RPMI7951 (cell line): ENCODE measurements at places on chromosomes 12 and 14. TPM values are rescaled to one million over a fixed set of nuclear protein-coding genes. Genes with fewer than 3 reads are reported as not detected.

The LUM gene
- 56.5 and 102 TPM in 2 replicates for total RNA-seq

The TCL1B gene
- total RNA-seq: not detected in 2 replicates

The BHLHE41 gene
- 7.8 and 9.1 TPM in 2 replicates for total RNA-seq

The BTG1 gene
- 5.1 and 7.3 TPM in 2 replicates for total RNA-seq

The SOCS2 gene
- total RNA-seq: 7.3 and 9.5 TPM in 2 replicates
